Right lobe of liver (tissue), 6 donors: ENCODE measurements at places on chromosomes 6 and 20. TPM values are rescaled to one million over a fixed set of nuclear protein-coding genes. Genes with fewer than 3 reads are reported as not detected.

Gene TCP11
- 0.31 TPM for total RNA-seq

Gene DNAH8
- not detected for total RNA-seq

- no peak overlapping the region for H3K27ac ChIP-seq
- H3K4me1 ChIP-seq = no peaks in the 10 kb centered on the region
- DNase-seq = no peak
These were observed 21.1 kb downstream of the KIAA1755 start for GRCh38 chr20:38239441-38239840.

- H3K4me1 ChIP-seq = no peaks in the 10 kb centered on the region
- H3K36me3 ChIP-seq = no peaks in the 10 kb centered on the region
- no peak overlapping the region for H3K4me3 ChIP-seq
- no peaks in the 10 kb centered on the region for H3K27me3 ChIP-seq
These were observed 320.5 kb downstream of the DHX35 start for GRCh38 chr20:39282619-39283092.

DNA sequence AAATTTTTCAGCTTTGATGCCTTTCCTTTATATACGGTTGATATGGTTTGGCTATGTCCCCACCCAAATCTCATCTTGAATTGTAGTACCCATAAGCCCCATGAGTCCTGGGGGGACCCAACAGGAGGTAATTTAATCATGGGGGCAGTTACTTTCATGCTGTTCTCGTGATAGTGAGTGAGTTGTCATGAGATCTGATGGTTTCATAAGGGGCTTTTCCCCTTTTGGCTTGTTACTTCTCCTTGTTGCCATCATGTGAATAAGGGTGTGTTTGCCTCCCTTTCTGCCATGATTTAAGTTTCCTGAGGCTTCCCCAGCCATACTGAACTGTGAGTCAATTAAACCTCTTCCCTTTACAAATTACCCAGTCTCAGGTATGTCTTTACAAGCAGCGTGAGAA is 66.8 kb downstream of the ARHGAP18 start:
- H3K4me3 ChIP-seq = no peak overlapping the region
- no peak overlapping the region for H3K27ac ChIP-seq
- no peaks in the 10 kb centered on the region for H3K36me3 ChIP-seq
- DNase-seq = no peak

Gene ADTRP
- total RNA-seq = 1.9 TPM

- no peak overlapping the region for H3K4me3 ChIP-seq
- no peaks in the 10 kb centered on the region for H3K4me1 ChIP-seq
- H3K27me3 ChIP-seq = no peaks in the 10 kb centered on the region
- no peaks in the 10 kb centered on the region for H3K36me3 ChIP-seq
These were observed 8.4 kb upstream of the ZBTB24 start for GRCh38 chr6:109491207-109491938.

- H3K36me3 ChIP-seq = no peaks in the 10 kb centered on the region
- no peak overlapping the region for H3K4me3 ChIP-seq
- H3K4me1 ChIP-seq = no peaks in the 10 kb centered on the region
- no peaks in the 10 kb centered on the region for H3K27me3 ChIP-seq
- no peak overlapping the region for H3K27ac ChIP-seq
These were observed 66.7 kb downstream of the RFPL4B start for GRCh38 chr6:112413780-112414179.

Gene SLC16A10
- total RNA-seq = 4.3 TPM

DNA sequence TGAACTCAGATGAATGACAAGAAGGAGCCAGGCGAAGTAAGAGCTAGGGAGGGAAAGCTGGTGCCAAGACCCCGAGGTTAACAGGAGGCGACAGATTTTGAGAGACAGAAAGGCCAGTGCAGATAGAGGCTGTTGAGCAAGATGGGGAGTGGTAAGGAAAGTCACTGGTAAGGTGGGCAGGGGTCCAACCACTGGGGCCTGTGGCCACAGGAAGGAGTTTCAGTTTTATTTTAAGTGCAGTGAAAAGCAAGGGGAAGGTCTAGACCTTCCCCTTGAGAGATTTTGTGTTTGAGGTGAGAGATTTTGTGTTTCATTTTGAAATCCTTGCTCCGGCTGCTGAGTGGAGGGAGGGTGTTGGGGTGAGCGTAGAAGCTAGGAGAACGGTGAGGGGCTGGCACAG is 41.8 kb upstream of the APCDD1L start:
- H3K27ac ChIP-seq = no peak overlapping the region
- H3K4me3 ChIP-seq = no peak overlapping the region
- H3K27me3 ChIP-seq = no peaks in the 10 kb centered on the region
- no peaks in the 10 kb centered on the region for H3K4me1 ChIP-seq

- H3K4me3 ChIP-seq = no peak overlapping the region
- DNase-seq = no peak
- no peaks in the 10 kb centered on the region for H3K4me1 ChIP-seq
- H3K27ac ChIP-seq = no peak overlapping the region
- H3K36me3 ChIP-seq = no peaks in the 10 kb centered on the region
- H3K27me3 ChIP-seq = no peaks in the 10 kb centered on the region
These were observed 982.0 kb upstream of the EPHA7 start for GRCh38 chr6:94401311-94401710.

GRCh38 chr20:49280463-49281058 is 2.7 kb upstream of the ZNFX1 start:
- no peak overlapping the region for H3K4me3 ChIP-seq
- no peak overlapping the region for H3K27ac ChIP-seq
- H3K4me1 ChIP-seq = peaks cover 38% of the 10 kb centered on the region

Gene FAM184A
- total RNA-seq = 2.9 TPM

DNA sequence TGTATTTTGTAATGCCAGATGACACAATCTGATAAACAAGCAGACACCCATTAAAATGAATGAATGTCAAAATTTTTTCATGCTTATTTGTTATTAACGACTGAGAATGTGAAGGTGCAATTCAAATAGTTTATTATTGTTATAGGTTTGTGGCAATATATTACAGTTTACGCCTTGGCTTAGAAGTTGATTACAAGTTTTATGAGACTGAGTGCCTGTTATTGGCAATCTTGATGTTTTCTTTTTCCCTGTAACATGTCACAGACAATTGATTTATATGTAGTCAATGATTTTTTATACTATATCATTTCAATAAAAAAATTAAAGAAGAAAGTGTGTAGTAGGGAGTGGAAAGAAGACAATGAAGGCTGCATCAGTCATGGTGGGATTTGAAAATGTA is 144.1 kb upstream of the EEF1E1 start:
- no peaks in the 10 kb centered on the region for H3K27me3 ChIP-seq
- H3K4me1 ChIP-seq = no peaks in the 10 kb centered on the region
- no peak overlapping the region for H3K4me3 ChIP-seq
- DNase-seq = no peak
- H3K36me3 ChIP-seq = no peaks in the 10 kb centered on the region
- H3K27ac ChIP-seq = no peak overlapping the region

GRCh38 chr6:46419576-46420002 is 71.7 kb downstream of the RCAN2 start:
- H3K27me3 ChIP-seq = no peaks in the 10 kb centered on the region
- H3K36me3 ChIP-seq = no peaks in the 10 kb centered on the region
- DNase-seq = no peak
- H3K4me3 ChIP-seq = no peak overlapping the region
